ENCODE measurements at places on chromosomes 11 and 22.
A peak's percentile ranks its signal among the peaks of the same experiment; 100 is the strongest.

GRCh38 chr22:40157330-40157945, 20.3 kb upstream of the TNRC6B start:
- no peak for DNase-seq

- DNase-seq: no peak
Observed at GRCh38 chr11:79541466-79541865, 100.6 kb upstream of the TENM4 start.

DNA sequence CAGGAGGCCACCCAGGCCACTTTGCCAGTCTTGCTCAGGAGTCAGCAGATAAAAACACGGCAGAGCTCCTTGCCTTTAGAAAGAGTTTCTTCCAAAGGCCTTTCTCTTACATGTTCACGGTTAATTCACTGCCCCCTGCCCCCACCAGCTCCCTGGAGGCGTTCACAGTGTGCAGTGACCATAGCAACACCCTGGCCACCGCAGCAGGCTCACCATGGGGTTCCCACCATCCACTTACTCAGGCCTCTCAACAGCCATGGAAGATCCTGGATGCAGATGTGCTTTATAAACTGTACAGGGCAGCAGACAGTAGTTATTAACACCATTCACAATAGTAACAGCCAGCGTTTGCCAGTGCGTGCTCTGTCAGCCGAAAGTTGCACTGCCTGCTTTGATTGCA, 10.6 kb upstream of the MYO7A start:
- no peak for DNase-seq

DNA sequence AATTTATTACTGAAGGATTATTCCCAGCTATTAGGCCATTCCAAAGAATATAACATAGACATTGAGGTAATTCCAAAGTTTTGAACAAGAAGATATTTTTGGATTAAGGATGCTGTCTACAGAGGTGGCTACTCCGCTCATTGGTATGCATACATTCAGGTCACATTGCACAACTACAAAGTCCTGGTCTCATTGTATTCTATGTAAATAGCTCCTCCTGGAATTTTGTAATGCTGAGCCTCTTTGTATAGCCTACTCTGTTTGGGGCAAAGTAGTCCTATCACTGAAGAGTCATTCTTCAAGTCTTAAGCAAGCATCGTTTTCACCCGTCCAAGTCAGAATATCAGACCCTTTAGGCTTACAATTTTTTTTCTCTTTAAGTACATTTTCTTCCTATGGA, 142.4 kb downstream of the KIF18A start:
- no peak for DNase-seq

DNA sequence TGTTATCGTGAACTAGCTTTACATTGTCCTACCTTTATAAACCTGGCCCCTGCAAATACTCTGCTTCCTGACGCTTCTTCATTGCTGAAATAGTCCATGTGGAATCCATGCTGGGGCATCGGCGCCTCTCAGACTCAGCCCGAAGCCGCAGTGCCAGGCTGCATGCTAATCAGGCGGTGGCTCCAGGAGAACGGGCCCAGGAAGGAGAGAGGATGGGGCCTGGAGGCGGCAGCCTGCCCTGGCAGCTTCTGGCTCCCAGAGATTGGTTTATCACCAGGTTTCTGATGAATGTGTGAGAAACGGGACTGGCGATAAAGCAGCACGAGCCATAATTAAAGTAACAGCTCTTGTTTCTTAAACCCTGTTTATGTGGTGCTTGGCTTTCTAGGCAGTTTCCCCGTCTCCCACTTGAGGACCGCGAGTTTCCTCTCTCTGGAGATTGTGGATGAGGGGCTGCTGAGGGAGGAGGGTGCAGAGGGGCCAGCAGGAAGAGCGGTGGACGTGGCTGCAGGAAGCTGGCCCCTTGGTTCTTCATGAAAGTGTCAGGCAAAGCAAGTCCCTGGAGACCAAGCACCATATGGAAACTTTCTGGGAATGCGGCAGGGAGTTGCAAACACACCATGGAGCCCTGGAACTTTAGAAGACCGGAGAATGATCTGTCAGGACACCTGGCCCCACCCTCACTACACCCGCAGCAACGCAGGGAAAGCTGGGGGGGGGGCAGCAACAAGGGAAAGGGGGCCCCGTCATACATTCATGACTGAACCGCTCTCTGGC, 93.4 kb downstream of the NTM start:
- DNase-seq: no peak

GRCh38 chr11:123143921-123144320, 51.1 kb downstream of the CLMP start:
- DNase-seq: no peak

DNA sequence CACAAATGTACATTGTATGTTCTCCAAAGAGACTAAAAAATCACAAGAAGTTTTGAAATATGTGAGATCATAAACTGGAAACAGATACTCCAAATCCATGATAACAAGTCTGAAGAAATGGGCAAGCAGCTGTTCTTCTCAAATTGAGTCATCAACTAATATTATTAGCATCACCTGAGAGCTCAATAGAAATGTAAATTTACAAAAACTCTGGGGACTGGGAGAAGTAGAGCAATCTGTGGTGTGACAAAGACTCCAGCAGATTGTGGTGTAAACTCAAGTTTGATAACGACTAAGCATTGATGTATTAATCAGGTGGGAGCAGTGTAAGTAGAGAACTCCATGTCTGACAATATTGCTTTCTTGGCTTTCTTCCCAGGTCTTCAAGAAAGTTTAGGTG, 53.2 kb downstream of the GLYATL1 start:
- DNase-seq: no peak

DNA sequence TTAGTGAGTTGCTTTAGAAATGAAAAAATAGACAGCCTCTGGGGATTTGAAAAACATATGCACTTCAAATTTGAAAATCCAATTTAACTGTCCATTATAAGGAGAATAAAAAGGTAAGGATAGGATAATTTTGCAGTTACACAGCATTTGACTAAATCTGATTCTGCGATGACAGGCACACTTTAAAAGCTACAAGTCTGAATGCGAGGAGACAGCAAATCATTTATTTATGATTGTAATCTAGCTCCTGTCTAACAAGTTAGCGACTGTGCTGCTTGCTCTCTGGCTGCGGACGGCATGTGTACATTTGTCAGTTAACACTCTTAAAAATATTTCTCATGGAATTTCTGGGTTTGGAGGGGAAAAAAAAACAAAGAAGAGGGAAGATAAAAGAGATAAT, 514.8 kb downstream of the MN1 start:
- no peak for DNase-seq

- DNase-seq: no peak
Observed at GRCh38 chr11:80054582-80055165, 613.8 kb upstream of the TENM4 start.

- DNase-seq: peak; percentile 12
Observed at GRCh38 chr11:111419641-111420327, 40.7 kb upstream of the POU2AF1 start.

- DNase-seq: no peak
Observed at GRCh38 chr11:93517611-93518010, 25.6 kb downstream of the SMCO4 start.

DNA sequence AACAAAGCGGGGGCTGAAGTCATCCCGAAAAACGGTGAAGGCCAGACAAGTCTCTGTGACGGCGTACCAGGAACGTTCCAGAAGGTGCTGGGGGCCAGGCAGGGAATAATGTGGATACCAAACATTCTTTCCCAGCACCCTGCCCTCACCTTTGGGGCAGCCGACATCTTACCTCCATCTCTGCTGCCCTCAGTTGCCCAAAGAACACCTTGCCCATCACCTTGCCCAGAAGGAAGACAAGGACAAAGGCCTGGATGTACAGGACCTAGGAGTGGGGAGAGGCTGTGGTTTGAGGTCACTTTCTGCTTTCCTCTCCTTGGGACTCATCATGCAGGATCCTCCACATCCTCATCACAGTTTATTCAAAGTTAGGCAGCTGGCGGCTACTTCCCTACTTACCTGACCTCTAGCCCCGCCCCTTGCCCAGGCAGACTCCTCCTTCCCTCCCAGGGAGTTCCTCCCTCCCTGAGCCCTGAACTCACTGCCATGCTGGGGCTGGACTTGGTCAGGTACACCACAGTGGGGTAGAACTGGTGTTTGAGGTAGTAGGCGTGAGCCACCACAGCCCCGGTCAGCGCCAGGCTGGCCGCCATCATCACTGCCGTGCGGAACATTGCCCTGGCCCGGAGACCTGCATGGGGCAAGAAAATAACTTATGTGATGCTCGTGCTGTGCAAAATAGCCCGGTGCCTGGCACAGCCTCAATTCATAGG, 1.2 kb downstream of the SYVN1 start:
- peak; percentile 21 for DNase-seq

DNA sequence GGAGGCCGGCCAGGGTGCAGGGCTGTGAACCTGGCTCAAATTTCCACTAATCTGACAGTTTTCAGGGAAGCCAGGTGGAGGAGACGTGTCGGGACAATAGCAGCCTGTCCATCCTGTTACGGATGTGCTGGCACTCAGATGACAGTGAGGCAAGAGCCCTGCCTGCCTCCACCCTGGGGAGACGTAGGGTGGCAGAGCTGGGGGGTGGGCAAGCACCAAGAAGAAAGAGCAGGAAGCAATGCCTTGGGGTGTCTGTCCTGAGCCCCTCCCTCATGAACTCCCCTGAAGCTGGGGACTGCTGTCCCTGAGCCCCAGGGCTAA, 10.0 kb upstream of the TRIM29 start:
- DNase-seq: no peak

- DNase-seq: peak; percentile 29
Observed at GRCh38 chr11:112320668-112321067, 60.0 kb upstream of the PLET1 start.

DNA sequence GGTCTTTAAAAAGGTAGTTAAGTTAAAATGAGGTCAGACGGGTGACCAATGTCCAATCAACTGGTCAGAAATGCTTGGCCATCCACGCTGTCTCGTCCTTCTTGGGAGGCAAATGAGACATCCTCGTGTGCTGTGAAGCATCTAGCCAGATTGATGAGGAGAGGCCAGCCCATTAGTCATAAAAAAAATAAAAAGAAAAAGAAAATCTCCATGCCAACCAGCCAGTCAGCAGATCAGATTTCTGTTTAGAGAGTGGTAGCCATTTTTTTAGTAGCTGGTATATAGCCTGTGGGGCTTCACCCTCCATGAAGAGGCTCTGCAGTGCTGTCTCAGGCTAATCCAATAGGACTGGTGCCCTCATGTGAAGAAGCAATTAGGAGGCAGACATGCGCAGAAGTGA, 343.1 kb upstream of the SYN3 start:
- no peak for DNase-seq

DNA sequence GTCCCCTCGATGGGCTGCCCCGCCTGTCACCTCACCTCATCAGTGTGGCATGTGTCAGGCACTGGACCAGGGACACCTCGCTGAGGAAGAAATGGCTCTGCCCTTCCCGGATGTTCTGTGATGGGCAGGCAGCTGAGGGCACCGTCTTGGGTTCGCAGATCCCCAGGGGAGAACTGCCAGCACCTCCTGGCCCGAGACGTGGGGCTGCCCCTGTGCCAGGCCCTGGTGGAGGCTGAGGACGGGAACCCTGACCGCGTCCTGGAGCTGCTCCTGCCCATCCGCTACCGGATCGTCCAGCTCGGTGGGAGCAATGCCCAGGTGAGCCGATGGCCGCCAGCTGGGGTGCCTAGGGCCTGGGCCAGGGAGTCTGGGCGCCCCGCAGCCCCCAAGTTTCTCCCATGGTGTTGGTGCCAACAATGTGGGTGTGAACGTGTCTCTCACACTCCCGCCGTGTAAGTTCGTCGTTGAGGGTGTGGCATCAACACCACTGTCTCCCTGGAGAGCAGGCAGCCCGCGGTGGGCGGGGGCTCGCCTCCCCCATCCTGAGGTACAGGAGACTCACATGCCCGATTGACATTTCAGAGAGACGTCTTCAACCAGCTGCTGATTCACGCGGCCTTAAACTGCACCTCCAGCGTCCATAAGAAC, 7.3 kb upstream of the GTSE1 start:
- no peak for DNase-seq

DNA sequence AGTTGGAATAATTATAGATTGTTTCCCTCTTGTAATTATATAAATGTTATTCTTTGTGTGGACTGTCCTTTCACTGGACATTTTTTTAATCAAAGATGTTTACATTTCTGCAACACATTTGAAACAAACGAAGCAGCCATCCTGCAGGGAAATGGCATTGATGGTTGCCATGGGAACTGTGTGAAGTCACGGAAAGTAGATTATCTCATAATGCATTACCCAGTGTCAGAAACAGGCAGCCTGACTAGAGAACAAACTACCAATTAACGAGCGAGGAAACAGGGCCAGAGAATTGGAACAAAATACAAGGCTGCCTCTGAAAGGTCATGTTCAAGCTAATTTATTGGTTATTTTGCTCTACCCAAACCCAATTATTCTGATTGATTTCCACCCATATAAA, 96.9 kb upstream of the LARGE1 start:
- no peak for DNase-seq

DNA sequence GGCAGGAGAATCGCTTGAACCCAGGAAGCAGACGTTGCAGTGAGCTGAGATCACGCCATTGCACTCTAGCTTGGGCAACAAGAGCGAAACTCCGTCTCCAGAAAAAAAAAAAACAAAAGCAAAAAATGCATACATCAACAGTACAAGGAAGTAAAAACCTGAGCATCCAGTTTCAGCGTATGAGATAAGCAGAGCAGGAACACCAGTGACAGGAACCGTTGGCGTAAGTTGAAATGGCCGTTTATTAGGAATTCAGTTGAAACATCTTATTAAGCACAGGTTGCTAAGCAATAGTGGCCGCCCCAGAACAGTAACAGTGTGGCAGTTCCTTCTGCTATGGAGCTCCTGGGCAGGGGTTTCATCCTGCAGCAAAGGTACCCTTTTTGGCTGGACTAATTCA, 4.0 kb upstream of the L3MBTL2 start:
- no peak for DNase-seq

GRCh38 chr11:74726547-74727182, 4.6 kb downstream of the CHRDL2 start:
- peak; percentile 85 for DNase-seq

- DNase-seq: no peak
Observed at GRCh38 chr22:49672014-49672516, 155.6 kb downstream of the BRD1 start.

GRCh38 chr22:41888627-41889200, 26.2 kb downstream of the SHISA8 start:
- no peak for DNase-seq

DNA sequence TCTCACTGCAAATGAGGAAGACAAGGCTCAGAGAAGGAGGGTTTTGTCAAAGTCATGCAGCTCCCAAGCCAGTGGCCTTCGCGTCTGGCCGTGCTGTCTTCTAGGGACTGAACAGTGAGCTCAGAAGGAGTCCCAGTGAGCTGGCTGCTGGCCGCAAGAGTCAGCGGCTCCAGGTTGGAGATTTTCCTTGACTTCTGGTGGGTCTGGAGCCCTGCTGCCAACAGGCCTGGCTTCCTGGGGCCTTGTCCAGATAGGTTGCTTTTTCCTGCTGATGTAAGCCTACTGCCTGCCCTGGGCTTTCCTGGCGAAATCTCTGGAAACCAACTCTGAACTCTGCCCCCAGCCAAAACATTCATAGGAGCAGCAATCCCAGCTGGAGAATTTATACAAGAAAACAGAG, 272.7 kb upstream of the CADM1 start:
- no peak for DNase-seq

- no peak for DNase-seq
Observed at GRCh38 chr11:64253481-64253880, 2.2 kb downstream of the PLCB3 start.

- DNase-seq: no peak
Observed at GRCh38 chr22:29258407-29259252, 9.2 kb downstream of the RHBDD3 start.

- no peak for DNase-seq
Observed at GRCh38 chr11:17652556-17652955, 66.8 kb upstream of the MYOD1 start.

- DNase-seq: no peak
Observed at GRCh38 chr11:121793291-121793690, 322.7 kb downstream of the BLID start.

GRCh38 chr11:10325277-10326011, 20.6 kb downstream of the ADM start:
- DNase-seq: no peak

- DNase-seq: no peak
Observed at GRCh38 chr22:38110008-38110862, at the start of gene BAIAP2L2. Gene BAIAP2L2, minus strand, starts transcription at chr22:38110684. Its CDS starts 159 bp downstream, at chr22:38110525.

Measured in NCI-H1105 (cell line).